ENCODE measurements at places on chromosomes 4 and X.

DNA sequence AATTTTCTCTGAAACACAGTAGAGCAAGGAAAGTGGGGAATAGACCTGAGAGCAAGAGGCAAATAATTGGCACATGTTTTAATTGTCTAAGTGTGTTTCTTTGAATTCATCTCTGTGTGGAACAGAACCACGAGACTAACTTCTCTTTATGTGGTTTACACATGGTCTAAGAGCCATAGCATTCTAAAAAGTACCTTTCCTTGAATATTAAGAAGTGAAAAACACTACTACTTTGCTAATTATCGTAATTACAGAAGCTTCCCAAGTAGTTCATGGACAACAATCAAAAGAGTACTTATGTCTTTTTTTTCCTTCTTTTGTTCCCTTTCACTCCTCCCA lies 2.9 kb upstream of the CYBB start:
- DNase-seq: no peak

DNA sequence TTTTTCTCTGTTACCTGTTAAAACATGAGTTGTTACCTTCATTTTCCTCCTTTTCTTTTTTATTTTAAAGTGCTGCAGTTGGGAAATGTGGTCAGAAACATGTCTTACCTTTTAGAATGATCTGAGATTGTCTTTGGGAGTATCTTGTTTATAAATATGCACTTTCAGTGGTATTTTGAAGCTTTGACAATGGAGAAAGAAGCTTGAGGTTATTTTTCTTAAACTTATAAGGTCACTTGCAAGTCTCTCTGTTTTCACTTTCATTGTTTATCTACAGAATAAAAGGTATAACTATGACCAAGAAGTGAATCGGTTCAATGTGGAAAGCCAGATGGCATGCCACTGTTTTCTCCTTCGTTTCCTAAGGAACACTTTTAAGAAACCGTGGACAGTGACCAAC lies 167.5 kb upstream of the SLC7A11 start:
- no peak for DNase-seq

DNA sequence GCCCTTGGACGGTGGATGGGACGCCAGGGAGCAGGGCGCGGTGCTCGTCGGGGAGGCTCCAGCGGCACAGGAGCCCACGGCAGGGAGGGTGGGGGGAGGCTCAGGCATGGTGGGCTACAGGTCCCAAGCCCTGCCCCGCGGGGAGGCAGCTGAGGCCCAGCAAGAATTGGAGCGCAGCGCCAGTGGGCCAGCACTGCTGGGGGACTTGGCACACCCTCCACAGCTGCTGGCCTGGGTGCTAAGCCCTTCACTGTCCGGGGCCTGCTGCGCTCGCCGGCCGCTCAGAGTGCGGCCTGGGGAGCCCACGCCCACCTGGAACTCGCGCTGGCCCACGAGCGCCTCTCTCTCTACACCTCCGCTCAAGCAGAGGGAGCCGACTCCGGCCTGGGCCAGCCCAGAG lies 8.6 kb downstream of the CD38 start:
- DNase-seq: no peak

DNA sequence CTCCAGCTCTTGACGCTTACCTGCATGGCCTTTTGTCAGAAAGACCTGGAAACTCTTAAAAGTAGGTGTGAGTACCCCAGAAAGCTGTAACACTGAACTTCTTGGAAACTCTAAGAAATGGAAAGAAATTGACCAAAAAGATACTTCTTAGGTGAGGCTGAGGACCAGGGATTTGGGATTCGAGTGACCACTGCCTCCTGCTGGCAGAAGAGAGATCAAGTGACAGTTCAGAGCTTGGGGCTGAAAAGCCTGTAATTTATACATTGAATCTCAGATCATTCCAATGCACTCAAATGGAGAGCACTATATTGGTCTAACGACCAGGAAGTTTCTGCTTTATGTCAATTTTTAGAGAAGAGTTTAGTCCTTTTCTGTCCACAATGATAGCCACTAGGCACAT lies 204.6 kb downstream of the PDGFRA start:
- no peak for DNase-seq

DNA sequence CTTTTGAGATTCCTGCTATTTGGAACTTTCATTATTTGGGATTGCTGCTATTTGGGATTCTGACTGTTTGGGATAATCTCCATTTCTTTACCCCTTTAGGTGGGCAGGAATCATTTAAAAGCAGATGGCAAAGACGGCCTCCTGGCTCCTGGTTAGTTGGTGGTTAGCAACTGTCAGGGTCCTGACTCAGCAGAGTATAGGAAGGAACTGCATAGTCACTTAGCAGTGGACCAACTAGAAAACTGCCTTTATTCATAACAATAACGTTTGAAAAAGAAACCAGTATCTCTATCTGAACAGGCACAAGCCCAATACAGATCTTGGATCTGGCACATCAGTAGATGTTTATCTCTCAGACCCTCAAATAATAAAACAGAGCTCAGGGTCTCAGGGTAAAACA lies 469.7 kb upstream of the FGF16 start:
- DNase-seq: no peak

DNA sequence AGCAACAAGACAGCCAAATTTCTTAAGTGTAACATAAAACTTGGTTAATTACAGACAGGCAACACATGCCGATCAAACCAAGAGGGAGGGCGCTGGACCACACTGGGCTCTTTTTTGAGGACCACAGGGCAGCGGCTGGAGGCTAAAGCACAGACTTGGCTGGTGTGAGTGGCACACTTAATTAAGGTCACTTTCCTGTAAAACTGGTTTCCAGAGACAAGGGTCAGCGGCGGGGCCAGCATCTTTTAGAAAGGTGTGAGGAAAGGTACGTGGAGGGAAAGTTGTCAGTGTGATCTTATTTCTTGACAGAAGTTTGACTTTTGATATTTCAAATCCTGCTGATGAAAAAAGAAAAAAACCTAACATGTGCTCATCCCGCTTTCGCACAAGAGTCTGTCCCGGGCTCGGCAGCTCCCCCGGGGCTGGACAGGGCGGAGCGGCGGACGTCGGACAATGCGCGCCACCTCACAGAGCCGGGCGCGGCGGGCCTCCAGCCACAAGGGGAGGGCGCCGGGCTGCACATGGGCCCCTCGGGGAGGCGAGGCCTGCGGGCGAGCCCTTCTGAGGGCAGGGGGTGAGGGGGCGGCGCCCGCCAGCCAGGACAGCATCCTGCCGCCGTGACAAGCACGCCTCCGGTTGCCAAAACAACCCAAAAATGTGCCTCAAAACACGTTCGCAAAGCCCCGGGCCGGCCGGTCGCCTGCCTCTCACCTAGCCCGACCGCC lies 660 bp upstream of the HSPA4L start:
- no peak for DNase-seq

GRCh38 chr4:133151691-133152329 lies 2.7 kb downstream of the PCDH10 start:
- DNase-seq: no peak

GRCh38 chr4:141290771-141291170 lies 70.1 kb downstream of the ZNF330 start:
- no peak for DNase-seq

GRCh38 chr4:21655031-21655430 lies 293.5 kb downstream of the KCNIP4 start:
- no peak for DNase-seq

DNA sequence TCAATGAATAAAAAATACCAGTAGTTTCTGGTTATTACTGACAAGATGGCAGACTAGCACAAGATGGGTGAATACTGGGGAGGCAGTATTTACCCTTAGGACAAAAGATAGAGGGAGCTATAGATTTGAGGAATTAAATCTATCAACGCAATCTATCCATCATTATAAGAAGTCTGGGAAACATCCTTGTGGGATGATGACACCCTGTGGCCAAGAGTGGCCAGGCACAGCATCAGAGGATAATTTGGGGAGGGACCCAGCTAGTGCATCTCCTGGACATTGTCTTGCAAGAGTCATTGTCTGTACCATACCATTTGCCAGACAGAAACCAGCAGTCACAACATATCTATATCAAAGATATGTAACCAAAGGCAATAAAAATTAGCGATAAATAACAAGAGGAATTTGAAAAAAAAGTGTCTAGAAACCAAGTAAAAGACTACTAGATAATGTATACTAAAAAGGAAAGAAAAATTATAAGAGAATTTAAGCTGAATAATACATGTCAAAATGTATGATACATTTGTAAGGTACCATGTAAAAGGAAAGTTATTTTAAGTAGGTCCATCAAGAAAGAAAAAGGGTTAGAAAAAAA lies 22.9 kb downstream of the KCTD8 start:
- DNase-seq: no peak

- DNase-seq: no peak
Measured at GRCh38 chr4:155371432-155372043, 5.2 kb downstream of the MAP9 start.

GRCh38 chr4:155964016-155964891 lies 10.6 kb upstream of the CTSO start:
- no peak for DNase-seq

DNA sequence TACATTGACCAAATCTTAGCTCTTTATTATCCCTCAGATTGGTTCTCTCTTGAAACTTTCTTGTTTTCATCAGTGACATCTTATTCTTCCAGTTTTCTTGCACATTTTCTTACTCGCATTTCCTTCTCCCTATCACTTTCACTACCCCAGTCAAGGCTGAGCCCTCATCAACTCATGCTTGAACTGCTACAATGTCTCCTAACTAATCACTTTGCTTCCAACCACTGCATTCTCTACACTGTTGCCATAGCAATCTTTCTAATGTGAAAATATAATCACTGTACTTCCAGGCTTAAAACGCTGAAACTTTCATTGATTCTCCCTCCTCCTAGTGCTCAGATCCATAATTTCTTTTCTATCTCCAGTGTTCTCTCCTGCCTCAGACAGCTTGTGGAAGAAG lies 22.2 kb upstream of the LPAR4 start:
- no peak for DNase-seq

GRCh38 chr4:118180776-118181175 lies 146.5 kb downstream of the NDST3 start:
- DNase-seq: no peak

- DNase-seq: no peak
Measured at GRCh38 chrX:9605484-9605883, 140.6 kb downstream of the TBL1X start.

DNA sequence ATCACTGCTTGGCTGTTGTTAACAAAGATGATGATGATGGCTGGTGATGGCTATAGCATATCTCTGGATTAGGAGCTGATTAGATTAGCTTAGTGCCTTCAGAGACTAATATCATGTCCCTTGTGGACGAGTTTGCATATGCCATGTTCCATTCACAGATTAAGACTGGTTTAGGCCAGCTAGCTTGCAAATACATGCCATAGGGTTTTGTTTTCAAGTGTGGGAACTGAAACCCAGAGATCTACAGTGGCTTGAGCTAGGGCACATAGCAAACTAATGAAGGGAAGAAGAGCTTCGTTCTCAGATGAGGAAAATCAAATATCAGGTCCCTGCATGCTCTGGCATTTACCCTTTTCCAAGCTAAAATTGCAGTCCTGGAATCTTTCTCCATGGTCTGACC lies 492.3 kb downstream of the MAGEE1 start:
- no peak for DNase-seq

GRCh38 chrX:130186651-130187050 lies 14.9 kb downstream of the RAB33A start:
- no peak for DNase-seq

GRCh38 chr4:122346036-122346435 lies 32.8 kb upstream of the ADAD1 start:
- DNase-seq: no peak

Data from stimulated activated CD8-positive, alpha-beta memory T cell treated with anti-CD3 and anti-CD28 coated beads, Interleukin-4, amount 100 ng/mL, for 24 hours (primary cell).